Tibial nerve (tissue), 4 donors: ENCODE measurements at places on chromosomes 5 and 9. TPM values are rescaled to one million over a fixed set of nuclear protein-coding genes. Genes with fewer than 3 reads are reported as not detected.

Gene ARHGEF28
- 66.0 TPM for total RNA-seq

GRCh38 chr5:173643964-173644363 is 27.5 kb upstream of the BOD1 start:
- no peak for DNase-seq

DNA sequence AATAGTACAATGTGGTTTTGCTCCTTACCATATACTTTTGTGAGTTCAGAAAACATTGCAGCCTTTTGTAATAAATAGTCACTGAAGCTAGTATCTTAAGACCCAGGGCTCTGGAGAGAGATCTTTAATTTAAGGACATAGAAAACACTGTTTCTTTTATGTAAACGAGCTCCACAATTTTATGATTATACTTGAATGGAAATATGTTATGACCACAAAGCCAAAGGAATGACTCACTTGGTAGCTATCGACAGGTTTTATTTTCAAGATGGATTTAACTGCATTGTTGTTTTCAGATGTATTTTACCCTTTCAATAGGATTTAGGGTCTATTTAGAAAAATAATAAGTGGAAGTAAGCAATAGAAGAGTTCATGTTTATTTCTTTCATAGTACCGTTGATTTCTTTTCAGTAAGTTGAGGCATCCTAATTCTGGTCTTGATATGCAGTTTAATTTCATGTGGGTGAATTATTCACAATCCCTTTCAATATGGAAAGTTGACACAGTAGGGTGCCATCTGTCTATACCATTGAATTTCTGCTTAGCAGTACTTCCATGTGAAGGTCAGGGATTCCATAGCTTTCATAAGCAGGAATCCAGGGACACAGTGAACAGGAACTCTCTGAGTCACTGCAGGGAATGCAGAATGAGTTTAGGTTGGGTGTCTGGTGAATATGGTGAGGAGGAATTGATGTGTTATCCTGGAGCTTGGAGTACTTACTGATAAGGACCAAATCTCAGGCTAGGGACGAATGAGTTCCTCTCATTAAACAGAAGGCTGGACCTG is 157.6 kb downstream of the CD180 start:
- no peak for DNase-seq

GRCh38 chr5:54049963-54050362 is 260.4 kb downstream of the ARL15 start:
- no peak for DNase-seq

GRCh38 chr5:158813275-158813674 is 286.4 kb downstream of the EBF1 start:
- DNase-seq: no peak

- DNase-seq: peak; percentile 46
Measured at GRCh38 chr9:35114840-35115628, 628 bp downstream of the ATOSB start.

Gene RECK
- total RNA-seq: 15.6 TPM

Gene PCDHGB3
- 7.8 TPM for total RNA-seq

DNA sequence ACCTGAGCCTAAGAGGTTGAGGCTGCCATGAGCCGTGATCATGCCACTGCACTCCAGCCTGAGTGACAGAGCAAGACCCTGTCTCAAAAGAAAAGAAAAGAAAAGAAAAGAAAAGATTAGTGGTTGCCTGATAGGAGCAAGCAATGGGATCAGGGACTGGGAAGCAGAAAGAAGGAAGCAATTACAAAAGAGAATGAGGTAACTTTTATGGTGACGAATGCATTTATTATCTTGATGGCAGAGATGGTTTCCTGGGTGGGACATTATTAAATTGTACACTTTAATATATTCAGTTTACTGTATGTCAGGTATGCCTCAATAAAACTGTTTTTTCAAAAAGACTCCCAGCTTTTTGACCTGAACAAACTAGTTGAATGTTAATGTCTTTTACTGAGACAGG is 7.5 kb upstream of the PFDN1 start:
- no peak for DNase-seq

GRCh38 chr5:154793599-154794524 is 38.7 kb downstream of the LARP1 start:
- no peak for DNase-seq

- DNase-seq: no peak
Measured at GRCh38 chr5:141914199-141914743, 9.4 kb upstream of the DELE1 start.

Gene SMU1
- 17.7 TPM for total RNA-seq

DNA sequence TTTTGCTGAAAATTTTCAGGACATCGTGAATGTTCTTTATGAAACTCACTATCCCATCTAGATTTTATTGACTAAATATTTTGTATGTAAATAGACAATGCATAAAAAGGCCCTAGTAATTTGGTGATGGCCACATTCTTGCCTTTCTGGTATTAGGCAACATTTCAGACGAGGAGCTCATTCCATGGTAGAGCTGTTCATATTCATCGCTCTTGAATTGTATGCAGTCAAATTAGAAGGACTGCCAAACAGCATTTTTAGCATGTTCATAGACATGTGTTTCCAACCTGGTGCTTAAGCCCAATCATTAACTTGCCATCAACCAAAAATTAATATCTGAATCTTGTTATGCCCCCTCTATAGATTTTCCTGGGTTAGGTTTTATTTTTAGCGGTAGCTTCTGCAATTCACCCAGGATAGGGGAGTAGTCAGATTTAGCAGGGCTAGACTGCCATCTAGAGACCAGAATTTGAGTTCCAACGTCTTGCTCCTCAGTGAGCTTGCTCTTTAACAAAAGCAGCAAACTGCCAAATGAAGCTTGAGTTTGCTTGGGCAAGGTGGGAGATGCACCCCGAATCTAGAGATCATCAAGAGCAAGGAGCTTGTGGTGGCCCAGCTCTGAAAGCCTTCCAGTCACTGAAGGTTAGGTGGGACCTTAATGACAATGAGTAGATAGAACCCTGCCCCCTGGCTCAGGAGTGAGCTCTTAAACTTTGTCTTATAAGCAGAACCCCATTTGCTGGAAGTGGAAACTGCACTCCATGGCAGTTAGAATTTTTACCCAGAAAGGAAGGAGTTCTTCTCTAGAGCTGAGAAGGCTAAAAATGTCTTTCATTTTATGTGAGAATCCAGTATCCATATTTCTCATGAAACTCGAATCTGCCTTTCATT is 456.2 kb downstream of the RASEF start:
- DNase-seq: no peak

Gene IL4
- total RNA-seq: not detected

Gene PIP5KL1
- not detected for total RNA-seq

GRCh38 chr9:24036459-24036858 is 210.4 kb upstream of the ELAVL2 start:
- no peak for DNase-seq

DNA sequence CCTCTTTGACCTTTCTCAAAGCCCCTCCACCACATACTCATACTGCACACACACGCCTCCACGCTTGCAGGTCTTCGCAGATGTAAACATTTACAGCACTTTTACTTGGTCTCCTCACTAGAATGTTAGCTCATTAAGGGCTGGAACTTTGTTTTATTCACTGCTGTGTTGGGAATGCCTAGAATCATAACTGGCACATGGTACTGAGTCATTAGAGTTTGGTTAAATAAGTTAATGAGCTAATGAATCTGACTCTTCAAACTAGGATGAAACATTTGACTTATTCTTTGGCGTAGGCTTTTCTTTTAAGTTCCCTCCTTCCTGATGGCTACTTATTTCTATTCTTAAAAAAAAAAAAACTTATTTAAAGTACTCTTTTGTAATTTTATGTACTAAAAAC is 28.9 kb downstream of the MAN2A1 start:
- no peak for DNase-seq
